ENCODE measurements at places on chromosomes 11 and 22.

- no peak for DNase-seq
Observed at GRCh38 chr11:2355000-2355644, 22.0 kb upstream of the CD81 start.

- DNase-seq, result no peak
Observed at GRCh38 chr11:108645970-108646369, 18.9 kb upstream of the DDX10 start.

GRCh38 chr11:120539667-120540369, 28.3 kb downstream of the GRIK4 start:
- DNase-seq, result no peak

GRCh38 chr11:96098511-96099241, 174.8 kb upstream of the MTMR2 start:
- DNase-seq, result no peak

GRCh38 chr11:124670732-124671131, 2.8 kb downstream of the SIAE start:
- no peak for DNase-seq

- DNase-seq, result no peak
Observed at GRCh38 chr11:121465709-121466062, 12.9 kb upstream of the SORL1-AS1 start.

DNA sequence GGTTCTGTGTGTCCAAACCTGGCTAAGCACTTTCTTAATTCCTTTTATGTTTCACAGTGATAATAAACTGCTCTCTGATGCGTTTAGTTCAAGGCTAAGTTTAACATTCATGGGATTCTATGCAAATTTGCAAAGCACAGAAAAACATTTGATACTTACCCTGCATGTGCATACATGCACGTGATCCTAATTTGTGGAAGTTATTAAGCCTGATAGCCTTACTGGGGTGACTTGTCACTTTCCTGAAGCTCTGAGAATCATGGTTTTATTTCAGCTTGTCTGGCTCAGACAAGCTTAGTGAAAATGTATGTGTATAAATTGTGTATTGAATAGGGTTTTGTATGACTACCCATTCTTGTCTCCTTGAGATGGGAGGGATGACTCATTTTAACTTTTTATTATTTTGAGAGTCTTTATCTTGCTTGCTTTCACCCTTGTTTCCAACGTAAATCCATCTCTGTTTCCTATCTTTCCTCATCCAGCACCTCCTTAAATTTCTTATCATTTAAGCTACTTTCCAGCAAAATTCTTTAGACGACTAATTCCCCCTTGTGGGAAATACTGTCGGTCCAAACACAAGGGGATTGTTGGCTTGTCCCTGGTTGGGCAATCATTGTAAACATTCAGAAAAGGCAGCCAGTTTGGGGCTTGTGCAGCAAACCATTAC, 167.1 kb downstream of the C11orf91 start:
- DNase-seq, result no peak

DNA sequence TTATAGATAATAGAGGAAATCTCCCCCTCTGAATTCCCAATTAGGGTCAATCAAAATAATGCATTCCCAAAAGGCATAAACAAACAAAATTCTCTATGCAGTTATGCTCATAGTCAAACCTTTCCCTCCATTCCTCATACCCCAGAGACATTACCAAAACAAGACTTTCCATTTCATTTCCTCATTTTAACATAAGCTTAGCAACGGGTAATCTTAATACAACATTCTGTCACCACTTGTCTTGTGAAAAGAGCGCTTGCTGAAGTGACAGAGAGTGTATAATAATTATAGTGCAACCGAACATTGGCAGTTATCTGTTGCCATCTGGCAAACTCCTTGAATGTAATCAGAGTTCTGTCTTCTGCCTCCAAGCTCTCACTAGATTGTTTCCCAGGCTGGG, 1.2 kb upstream of the SLN start:
- DNase-seq, result no peak

GRCh38 chr22:22203048-22203971, 41.3 kb upstream of the VPREB1 start:
- no peak for DNase-seq

Measured in activated CD4-positive, alpha-beta T cell treated with anti-CD3 and anti-CD28 coated beads, Interleukin-2, amount 50 U/mL, for 24 hours (primary cell).